A549 treated with ZK216348 at 1 μM for 4 hours (cell line): ENCODE measurements at places on chromosomes 6 and 20. TPM values are rescaled to one million over a fixed set of nuclear protein-coding genes. Genes with fewer than 3 reads are reported as not detected.

Gene OR2B6
- total RNA-seq = 0.15 to 0.62 TPM in 2 of 5 replicates, not detected in the others

Gene NOX3
- not detected in 5 replicates for total RNA-seq

Gene PIGU
- total RNA-seq = 18.8 to 30.7 TPM (median 26.6 TPM) in 5 replicates

Gene FUCA2
- 47.5 to 53.7 TPM (median 53.2 TPM) in 5 replicates for total RNA-seq

Gene C4B
- total RNA-seq = 0.69 to 1.5 TPM (median 1.3 TPM) in 5 replicates

Gene BACH2
- 0.55 to 0.82 TPM (median 0.69 TPM) in 5 replicates for total RNA-seq

Gene C20orf173
- total RNA-seq = not detected in 5 replicates

Gene UBE2C
- total RNA-seq = 213 to 281 TPM (median 233 TPM) in 5 replicates

Gene RNF144B
- total RNA-seq = 0.14 to 0.99 TPM (median 0.34 TPM) in 5 replicates

Gene FRK
- total RNA-seq = 0.93 to 1.7 TPM (median 1.3 TPM) in 5 replicates

Gene RIPPLY2
- total RNA-seq = 0.65 to 0.91 TPM in 2 of 5 replicates, not detected in the others

Gene CST5
- total RNA-seq = not detected in 5 replicates

Gene TSBP1
- total RNA-seq = not detected in 5 replicates

Gene KCNK15
- 0.33 to 0.64 TPM (median 0.56 TPM) in 5 replicates for total RNA-seq

Gene ULBP2
- 3.3 to 4.3 TPM (median 3.9 TPM) in 5 replicates for total RNA-seq

Gene FABP7
- total RNA-seq = not detected in 5 replicates

Gene PTPRK
- total RNA-seq = 10.6 to 17.6 TPM (median 14.5 TPM) in 5 replicates

Gene GSTA3
- not detected in 5 replicates for total RNA-seq

Gene CPXM1
- not detected in 5 replicates for total RNA-seq

Gene PPP1R14C
- 1.1 to 1.7 TPM (median 1.5 TPM) in 5 replicates for total RNA-seq

Gene NKAPL
- not detected in 5 replicates for total RNA-seq

Gene SLC2A10
- not detected in 5 replicates for total RNA-seq

Gene IL17A
- not detected in 5 replicates for total RNA-seq

Gene CYP24A1
- 126 to 294 TPM (median 272 TPM) in 5 replicates for total RNA-seq

Gene BANF2
- total RNA-seq = not detected in 5 replicates

Gene ENPP3
- not detected in 5 replicates for total RNA-seq

Gene SAMD5
- 0.58 to 0.87 TPM (median 0.70 TPM) in 5 replicates for total RNA-seq

Gene SHLD1
- 4.7 to 9.9 TPM (median 6.4 TPM) in 5 replicates for total RNA-seq

Gene ISM1
- 0.12 to 0.39 TPM (median 0.20 TPM) in 5 replicates for total RNA-seq

Gene ARFGAP1
- total RNA-seq = 40.7 to 94.2 TPM (median 79.4 TPM) in 5 replicates

Gene AVP
- not detected in 5 replicates for total RNA-seq

Gene ULBP1
- total RNA-seq = 0.73 to 1.3 TPM (median 1.00 TPM) in 5 replicates

Gene ABCC10
- total RNA-seq = 6.8 to 11.0 TPM (median 10.0 TPM) in 5 replicates

Gene DDX43
- total RNA-seq = not detected in 5 replicates

Gene VSX1
- total RNA-seq = 0.89 to 1.2 TPM (median 1.0 TPM) in 5 replicates

Gene FOXF2
- total RNA-seq = 17.5 to 29.8 TPM (median 25.5 TPM) in 5 replicates

Gene GSTA1
- not detected in 5 replicates for total RNA-seq

Gene EXOC2
- total RNA-seq = 8.8 to 14.0 TPM (median 10.2 TPM) in 5 replicates

Gene SAMD10
- not detected in 5 replicates for total RNA-seq

Gene MRPS18B
- 69.2 to 93.2 TPM (median 71.7 TPM) in 5 replicates for total RNA-seq

Gene RNF182
- total RNA-seq = 2.3 to 3.4 TPM (median 3.1 TPM) in 5 replicates

Gene FBXO9
- total RNA-seq = 30.3 to 35.6 TPM (median 34.9 TPM) in 5 replicates

Gene SLC22A16
- total RNA-seq = not detected in 5 replicates

Gene SLC35D3
- total RNA-seq = 0.10 to 0.11 TPM in 2 of 5 replicates, not detected in the others

Gene GPR31
- total RNA-seq = not detected in 5 replicates

Gene PRDM13
- 0.45 to 1.2 TPM (median 0.99 TPM) in 5 replicates for total RNA-seq

Gene CST4
- total RNA-seq = not detected in 5 replicates

Gene GPRC6A
- not detected in 5 replicates for total RNA-seq

Gene GFOD1
- total RNA-seq = 1.2 to 2.1 TPM (median 1.7 TPM) in 5 replicates

Gene ADIG
- not detected in 5 replicates for total RNA-seq

Gene KHDC1L
- total RNA-seq = 0.32 to 0.36 TPM in 2 of 5 replicates, not detected in the others

Gene PLAGL1
- total RNA-seq = 6.5 to 9.9 TPM (median 6.9 TPM) in 5 replicates
